ENCODE measurements at places on chromosomes 6 and 20.

DNA sequence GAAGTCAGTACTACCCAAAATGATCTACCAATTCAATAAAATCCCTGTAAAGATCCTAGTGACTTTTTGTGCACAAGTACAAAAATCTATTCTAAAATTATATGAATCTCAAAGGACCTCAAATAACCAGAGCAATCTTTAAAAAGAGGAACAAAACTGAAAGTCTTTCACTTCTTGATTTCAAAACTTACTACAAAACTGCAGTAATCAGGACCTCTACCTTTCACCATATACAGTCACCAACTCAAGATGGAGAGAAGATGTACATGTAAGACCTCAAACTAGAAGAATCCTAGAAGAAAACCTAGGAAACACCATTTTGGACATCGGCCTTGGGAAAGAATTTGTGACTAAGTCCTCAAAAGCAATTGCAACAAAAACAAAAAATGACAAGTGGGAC is 109.5 kb upstream of the CD93 start:
- no peak for DNase-seq

- DNase-seq: no peak
Observed at GRCh38 chr6:154112181-154112809, 73.3 kb downstream of the OPRM1 start.

DNA sequence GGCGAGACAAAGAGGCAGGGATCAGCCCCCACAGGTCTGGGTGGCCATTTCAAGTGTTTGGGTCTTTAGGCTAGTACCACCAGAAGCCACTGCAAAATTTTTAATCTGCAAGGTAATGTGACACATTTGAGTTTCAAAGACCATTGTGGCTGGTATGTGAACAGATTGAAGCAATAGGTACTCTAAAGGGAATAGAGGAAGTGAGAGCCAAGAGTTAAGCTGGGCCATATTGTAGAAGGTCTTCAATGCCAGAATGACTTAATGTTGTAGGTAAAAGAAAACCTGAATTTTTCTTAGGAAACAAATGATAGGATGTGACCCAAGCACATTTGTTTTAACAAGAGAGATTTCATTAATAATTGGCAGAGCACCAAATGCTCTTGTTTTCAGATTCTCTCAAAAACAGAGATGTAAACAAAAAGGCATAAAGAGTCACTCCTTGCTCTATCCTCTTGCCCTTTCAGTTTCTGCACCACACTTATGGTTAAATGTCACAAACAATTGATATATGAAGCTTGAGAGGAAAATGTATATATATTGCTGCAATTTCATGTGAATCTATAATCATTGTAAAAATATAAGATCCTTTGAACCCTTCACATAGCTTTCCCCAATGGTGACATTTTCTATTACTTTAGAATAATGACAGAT is 307.1 kb upstream of the PLN start:
- no peak for DNase-seq

DNA sequence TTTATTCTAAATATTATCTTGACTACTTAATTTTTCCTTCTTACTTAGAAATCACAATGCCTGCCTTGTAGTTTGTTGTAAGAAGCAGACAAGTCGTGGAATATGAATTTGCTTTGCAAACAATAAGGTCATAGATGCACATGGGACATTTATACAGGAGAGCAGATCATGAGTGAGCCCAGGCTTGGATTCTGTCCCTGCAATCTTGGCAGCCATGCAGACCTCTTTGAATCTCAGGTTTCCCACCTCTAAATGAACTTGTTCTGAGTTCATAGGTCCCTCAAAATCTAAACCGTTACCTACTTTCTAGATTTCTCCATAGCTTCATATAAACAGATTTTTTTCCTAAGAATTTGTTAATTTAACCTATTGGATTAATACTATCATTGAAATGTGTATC is 19.5 kb downstream of the KIAA0408 start:
- no peak for DNase-seq

GRCh38 chr20:21234806-21235483 is 68.2 kb upstream of the XRN2 start:
- no peak for DNase-seq

DNA sequence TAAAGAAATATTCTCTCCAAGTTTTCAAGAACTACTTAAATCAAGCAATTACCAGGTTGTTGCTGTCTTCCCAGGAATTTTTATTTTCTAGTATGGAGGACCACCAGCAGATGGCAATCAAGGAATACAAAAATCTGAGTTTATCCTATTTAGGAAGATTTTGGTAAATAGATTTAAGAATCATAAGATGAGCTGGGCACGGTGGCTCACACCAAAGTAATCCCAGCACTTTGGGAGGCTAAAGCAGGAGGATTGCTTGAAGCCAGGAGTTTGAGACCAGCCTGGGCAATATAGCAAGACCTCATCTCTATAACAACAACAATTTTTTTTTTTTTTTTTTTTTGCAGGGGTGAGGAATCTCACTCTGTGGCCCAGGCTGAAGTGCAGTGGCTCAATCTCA is 19.3 kb upstream of the SEC63 start:
- no peak for DNase-seq

GRCh38 chr6:127784468-127784867 is 116.4 kb downstream of the THEMIS start:
- DNase-seq: no peak

DNA sequence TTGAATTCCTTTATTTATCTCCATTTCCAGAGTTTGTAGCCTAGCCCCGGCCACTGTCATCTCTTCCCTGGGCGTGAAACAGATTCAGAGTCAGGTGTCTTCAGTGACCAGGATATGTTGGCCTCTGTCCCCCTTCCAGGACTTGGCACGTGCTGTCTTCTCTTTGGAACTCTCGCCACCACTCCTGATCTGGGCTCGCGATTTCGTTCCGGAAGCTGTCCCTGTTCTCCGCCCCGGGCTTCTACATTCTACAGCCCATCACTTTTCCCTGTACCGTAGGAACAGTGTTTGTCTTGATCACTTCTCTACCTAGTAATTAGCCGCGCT is 739 bp downstream of the GSS start:
- DNase-seq: no peak

DNA sequence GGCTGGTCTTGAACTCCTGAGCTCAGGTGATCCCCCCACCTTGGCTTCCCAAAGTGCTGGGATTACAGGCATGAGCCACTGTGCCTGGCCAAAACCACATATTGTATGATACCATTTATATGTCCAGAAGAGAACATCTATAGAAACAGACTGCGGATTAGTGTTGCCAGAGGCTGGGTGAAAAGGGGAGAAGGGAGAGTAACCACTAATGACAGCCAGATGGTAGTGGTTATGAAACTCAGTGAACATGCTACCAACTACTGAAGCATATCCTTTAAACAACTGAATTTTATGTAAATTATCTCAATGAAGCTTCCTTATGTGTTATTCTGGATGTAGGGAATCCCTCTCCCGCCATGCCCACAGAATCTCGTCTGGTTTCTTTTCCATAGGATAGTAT is 15.7 kb downstream of the SLC23A2 start:
- DNase-seq: no peak

DNA sequence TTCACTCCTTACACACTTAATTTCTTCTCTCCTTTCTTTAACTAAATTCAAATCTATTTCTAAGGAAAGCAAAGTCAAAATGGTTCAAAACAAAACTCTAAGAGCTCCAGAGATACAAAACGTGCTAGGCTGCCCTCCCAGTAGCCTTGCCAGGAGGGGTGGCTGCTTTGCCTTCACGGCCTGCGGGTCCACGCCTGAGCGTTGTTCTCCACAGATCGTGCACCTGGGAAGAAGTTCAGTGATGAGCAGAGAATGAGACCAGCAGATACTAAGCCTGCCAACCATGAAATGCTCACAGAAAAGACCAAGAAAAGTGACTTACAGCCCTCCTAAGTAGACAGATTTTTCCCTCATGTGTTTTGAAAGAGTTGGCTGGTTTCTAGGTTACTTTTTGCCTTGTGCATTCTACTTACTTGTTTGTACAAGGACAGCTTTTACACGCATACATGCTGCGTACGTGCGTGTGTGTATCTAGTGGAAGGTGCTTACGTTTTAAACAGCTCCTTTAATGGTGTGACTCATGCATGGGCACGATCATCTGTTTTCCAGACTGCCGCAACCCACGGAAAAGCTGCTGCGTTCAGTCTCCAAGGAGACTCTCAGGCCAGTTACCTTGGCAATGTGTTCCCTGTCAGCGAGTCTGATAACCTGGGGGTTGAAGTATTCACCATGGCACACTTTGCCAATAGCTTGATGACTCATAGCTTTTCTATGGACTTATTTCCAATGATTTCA is 32.4 kb upstream of the PBOV1 start:
- no peak for DNase-seq

GRCh38 chr20:34703424-34704176 is 544 bp upstream of the TP53INP2 start:
- DNase-seq: no peak

DNA sequence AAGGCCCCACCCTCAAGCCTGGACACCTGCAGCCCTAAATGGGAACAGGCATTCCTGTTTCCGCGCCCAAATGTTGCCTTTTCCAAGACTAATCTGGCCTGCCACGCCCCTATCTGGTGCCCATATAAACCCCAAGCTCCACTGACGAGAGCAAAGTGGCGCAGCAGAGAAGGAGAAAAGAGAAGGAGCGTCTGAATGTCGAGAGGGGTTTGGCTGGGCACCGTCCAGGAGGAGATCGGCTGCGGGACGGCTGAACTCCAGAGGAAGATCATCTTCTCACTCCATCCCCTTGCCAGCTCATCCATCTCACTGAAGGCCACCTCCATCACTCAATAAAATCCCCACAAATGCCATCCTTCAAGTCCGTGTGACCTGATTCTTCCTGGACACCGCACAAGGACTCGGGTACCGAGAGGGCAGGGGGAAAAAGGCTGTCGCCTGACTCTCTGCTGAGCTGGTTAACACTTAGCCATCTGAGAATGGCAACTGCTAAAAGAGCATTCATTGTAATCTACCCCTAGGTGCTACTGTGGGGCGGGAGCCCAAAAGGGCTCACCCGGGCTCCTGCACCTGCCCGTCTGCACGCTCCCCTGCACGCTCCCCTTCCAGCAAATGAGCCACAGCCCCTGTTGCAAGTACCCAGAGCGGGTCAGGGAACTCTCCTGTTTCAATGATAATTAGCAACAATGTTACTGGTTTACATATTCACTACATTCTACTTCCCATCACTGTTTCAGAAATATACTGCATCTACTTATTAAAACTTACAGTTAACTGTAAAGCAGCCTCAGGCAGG is 23.5 kb downstream of the TAF4 start:
- DNase-seq: no peak

DNA sequence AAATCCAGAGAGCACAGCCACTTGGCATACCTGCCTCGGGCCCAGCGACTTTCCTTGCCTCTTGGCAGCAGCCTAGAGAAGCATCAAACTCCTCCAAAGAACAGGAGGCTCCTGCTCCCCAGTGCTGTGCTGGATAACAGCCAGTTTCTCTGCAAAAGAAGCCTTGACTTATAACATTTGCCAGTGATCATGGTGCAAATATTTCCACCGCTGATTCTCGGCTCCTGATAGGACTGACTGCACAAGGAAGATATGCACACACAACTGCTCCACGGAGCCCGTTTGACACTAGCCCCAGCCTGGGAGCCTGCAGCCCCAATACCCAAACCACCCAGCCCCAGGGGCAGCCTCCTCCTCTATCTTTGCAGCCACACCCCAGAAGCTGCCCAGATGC is 17.5 kb downstream of the ACSS1 start:
- DNase-seq: no peak

- no peak for DNase-seq
Observed at GRCh38 chr20:35954907-35955251, 577 bp upstream of the SCAND1 start.

GRCh38 chr6:5937169-5937909 is 69.4 kb downstream of the NRN1 start:
- DNase-seq: no peak
